ENCODE measurements at places on chromosomes 4 and X.

DNA sequence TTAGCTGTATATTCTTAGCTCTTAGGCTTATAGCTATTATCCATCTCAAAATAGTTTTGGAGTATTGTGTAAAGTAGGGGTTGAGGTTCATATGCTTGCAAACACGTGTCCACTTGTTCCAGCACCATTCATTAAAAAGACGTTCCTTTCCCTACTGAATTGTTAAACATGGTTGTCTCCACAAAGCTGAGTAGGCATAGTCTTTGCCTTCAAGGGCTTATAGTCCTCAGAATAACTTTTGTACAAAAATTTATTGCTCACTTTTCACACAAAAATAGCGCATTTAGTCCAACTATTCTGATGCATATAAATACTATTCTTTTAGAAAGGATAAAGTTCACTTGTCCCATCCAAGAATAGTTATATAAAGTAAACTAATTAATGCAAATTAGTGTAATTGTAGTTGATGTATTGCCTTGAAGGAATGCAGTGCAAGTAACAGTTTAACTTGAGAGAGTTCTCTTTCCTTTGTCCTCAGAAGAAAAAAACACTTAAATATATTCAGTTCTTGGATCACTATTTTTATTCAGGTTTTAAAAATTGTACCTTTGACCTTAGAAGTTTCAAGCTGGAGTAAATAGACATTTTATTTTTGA is 14.1 kb downstream of the LRIT3 start:
- DNase-seq: no peak

DNA sequence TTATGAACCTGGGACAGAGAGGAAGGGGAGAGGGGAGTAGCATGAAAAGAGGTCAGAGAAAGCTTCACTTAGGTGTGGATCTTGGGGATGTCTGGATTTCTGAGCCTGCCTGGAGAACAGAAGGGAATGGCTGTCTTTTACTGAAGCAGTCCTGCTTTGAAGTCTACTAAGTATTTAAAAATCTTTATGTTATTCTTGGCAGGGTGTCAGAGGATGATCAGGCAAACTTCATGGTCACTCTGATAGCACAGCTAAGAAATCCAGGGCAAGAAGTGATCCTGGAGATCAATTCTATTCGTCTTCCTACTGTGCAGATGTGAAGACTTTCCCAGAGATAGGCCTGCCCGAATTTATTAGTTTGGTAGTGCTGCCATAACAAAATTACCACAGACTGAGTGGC is 464.4 kb upstream of the BOD1L1 start:
- DNase-seq: no peak

DNA sequence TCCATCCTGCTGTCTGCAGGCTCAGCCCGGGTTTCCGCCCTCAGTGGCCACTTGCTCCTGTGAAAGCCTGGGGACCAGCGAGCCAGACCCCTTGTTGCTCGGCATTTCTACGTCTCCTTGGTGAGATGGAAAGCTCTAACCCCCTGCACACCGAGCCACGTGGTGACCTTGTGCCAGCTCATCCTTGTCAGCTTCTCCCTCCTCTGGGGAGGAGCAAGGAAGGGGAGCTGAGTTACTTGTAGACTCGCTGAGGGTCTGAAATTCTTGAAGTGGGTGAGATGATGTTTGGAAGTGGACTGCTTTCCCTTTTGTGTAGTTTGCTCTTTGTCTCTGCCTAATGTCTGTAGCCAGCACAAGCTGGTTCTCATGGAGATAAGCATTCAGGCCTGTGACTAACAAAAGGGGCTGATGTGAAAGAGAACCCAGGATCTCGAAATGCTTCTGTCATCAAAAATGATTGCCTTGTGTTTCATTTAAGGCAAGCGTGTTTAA is 29.3 kb downstream of the RGS12 start:
- no peak for DNase-seq

GRCh38 chrX:15985937-15986336 is 131.3 kb upstream of the AP1S2 start:
- no peak for DNase-seq

GRCh38 chrX:10939424-10939823 is 171.7 kb upstream of the HCCS start:
- DNase-seq: no peak

DNA sequence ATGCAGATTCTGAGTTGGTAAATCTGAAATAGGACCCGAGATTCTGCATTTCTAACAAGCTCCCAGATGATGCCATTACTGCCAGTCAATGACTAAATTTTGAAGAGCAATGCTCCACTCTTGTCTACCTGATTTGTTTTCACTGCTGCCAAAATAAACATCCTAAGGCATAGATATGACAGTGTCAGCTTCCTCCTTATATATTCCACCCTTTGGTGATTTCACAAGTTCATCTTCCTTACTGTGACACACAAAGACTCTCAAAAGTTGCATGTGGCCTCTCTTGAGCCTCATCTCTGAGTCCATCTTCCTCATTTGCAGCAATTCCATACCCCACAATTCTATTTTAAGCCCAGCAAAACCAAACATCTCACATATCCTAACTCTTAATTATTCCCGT is 110.9 kb downstream of the FBXW7 start:
- DNase-seq: no peak

DNA sequence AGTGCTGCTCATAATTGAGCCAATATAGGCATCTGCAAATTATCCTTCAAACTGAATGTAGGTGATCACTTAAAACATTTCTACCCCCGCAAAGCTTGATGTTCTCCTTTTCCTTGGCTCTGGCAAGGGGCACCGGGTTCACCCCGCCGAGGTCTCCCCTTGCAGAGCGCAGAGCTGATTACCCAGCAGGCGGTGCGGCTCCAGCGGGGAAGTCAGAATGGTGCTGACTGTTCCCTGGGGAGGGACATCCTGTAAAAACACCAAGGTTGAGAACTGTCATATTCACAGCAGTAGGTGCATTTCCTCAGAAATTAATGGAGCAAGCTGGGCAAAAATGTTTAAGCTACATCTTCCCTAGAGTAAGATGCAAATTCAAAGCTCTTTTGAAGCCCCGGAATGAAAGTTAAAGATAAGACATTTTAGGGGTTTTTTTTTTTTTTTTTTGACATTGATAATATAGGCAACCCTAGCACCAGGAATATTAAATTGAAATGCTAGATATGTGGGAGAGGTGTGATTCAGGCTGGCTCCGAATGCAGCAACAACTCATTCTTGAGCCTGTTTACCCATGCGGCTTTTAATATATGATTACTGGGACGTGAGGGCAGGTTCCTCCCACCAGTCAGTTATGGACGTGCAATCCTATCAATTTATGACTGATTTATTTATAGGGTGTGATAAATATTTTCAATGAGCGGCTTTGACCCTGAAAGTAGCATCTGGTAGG is 767.3 kb upstream of the TENM3 start:
- DNase-seq: no peak

- DNase-seq: no peak
These were observed 651.4 kb downstream of the IQCM start for GRCh38 chr4:149164282-149164681.

GRCh38 chr4:10006231-10006600 is 15.1 kb downstream of the SLC2A9 start:
- DNase-seq: peak; percentile 84

DNA sequence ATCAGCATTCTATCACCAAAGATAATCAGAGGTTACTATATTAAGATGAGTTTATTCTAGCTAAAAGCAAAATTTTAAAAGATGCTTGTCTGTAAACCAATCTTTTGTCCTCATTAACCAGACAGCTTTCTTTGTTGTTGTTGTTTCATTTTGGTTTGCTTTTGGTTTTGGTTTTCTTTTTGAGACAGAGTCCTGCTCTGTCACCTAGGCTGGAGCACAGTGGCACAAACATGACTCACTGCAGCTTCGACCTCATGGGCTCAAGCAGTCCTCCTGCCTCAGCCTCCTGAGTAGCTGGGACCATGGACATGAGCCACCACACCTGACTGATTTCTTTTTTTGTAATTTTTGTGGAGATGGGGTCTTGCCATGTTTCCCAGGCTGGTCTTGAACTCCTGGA is 102.9 kb downstream of the COX18 start:
- no peak for DNase-seq

- DNase-seq: no peak
These were observed at the start of gene TBC1D1 for GRCh38 chr4:37890801-37891259. TSS of gene TBC1D1 (plus strand) at chr4:37891084. CDS start at chr4:37902096, 11,012 bp downstream.

GRCh38 chr4:107255114-107255513 is 219.0 kb upstream of the DKK2 start:
- DNase-seq: no peak

- DNase-seq: peak; percentile 6
These were observed 179.7 kb upstream of the TET2 start for GRCh38 chr4:104967034-104967401.

GRCh38 chrX:121641560-121641959 is 594.1 kb downstream of the GLUD2 start:
- no peak for DNase-seq

GRCh38 chr4:147971116-147971515 is 239.2 kb downstream of the ARHGAP10 start:
- no peak for DNase-seq

GRCh38 chr4:65917486-65917885 is 247.2 kb upstream of the EPHA5 start:
- DNase-seq: no peak

DNA sequence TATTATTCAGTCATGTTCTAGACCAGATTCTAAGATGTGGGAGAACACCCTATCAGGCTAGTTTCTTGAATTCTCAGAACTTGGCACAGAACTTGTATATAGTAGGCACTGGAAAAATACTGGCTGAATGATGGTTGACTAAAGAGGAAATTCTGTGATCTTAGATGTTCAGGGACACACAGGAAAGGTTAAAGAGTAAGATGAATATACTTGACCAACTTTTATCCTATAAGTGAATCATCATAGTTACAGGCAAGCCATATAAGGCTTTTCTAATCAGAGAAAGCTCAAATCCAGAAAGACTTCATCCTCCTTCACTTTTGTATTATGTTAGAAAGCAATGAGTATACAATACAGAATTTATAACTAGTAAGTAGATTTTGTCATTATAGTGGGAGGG is 53.8 kb downstream of the SEPTIN11 start:
- DNase-seq: no peak

DNA sequence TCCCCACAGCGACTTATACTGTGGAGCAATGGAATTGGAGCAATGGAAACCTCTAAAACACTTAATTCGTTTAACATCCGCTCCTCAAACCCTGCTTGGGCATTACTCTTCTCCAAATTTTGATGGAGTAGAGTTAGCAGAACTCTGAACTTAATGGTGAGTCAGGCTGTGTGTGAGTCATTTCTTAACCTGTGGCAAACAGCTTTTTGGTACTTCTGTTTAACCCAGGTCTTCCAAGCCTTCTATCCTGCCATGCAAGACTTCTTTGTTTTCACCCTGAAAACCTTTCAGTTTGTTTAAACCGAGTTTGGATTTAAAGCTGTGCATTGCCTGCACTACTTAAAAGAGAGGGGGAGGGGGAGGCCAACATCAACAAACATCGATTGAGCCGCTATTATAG is 3.6 kb upstream of the AMOT start:
- DNase-seq: no peak

DNA sequence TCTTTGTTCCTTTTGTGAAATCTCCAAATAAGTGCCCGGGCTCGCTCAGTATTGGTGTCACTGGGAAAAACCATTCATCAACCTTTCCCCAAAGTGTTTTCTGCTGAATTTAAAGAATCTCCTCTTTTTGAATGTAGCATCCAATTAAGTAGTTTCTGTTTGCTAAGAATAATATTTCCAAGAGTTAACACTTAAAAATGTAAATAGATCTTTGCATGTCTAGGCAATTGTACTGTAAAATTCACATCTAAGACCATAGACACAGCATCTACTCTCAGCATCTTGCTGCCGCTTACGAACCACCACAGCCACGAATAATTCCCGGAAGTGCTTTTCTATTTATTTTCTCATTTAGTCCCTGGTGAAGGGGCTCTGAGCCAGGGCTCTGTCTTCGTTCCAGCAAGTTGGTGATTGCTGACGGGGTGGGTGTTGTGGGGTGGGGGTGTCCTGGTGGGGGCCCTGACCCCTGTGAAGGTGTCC is 1.4 kb downstream of the NSG1 start:
- DNase-seq: no peak

- no peak for DNase-seq
These were observed 133.5 kb downstream of the TBL1X start for GRCh38 chrX:9598344-9598743.

- DNase-seq: no peak
These were observed 156.8 kb upstream of the STS start for GRCh38 chrX:6990552-6991193.

DNA sequence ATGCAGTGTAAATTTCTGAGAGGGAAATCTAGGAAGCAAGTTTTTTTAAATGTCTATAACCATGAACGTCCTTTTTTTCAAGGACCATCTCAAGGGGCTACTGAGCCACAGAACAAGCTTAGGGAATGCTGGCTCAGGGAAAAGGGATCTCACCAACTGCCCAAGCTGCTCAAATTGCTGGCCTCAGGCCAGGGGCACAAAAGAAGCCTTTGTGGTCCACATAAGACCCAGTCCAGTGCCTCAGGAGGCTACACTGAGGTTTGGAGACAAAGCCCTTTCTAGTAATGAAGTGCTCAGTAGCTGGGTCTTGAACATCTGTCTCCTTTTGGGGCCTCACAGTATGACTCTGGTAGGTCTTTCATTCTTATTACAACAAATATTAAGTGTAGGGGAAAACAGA is 305.5 kb downstream of the RAB28 start:
- no peak for DNase-seq

GRCh38 chr4:183823434-183823833 is 81.7 kb upstream of the STOX2 start:
- DNase-seq: no peak

GRCh38 chr4:77826275-77826674 is 7.1 kb upstream of the CNOT6L start:
- DNase-seq: no peak

DNA sequence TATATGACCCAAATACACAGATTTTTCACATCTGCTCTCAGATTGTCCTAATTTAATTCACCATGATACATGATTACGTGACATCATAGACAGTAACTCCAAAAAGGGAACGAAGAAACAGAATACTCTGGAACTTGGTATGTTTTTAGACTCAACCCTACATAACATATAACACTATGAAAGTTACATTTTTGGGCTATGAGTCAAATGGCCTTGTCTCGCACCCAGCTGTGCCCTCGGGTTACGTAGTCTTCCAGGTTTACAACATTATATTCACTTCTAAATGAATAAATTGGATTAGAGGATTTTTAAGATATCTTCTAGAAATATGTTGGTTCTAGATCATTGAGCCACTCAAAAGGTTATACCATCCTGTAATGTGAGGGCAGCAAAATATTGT is 2089.6 kb upstream of the TENM3 start:
- DNase-seq: no peak

DNA sequence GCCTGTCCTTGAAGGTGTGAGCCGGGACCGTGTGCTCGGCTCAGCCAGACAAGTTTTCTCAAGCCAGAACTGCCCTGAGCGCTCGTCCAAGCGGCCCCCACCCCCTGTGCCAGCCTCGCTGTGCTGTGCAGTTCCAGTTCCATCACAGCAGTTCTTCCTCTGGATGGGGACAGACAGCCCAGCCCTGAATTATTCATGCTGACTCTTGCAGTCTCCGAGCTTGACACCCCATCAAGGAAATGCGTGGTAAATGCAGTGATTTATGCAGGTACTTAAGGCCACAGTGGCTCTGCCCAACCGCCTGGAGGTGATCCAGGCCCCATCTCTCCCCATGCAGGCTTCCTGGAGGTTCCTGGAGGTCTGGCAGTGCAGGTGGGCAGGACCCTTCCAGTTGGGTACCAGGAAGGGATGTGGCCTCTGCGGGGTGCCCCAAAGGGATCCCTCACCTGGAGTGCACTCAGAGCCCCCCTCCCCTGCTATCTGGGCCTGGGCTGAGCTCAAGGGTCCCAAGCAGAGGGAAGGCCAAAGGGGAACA is 44.8 kb upstream of the HMX1 start:
- no peak for DNase-seq
